HCT116 (cell line): ENCODE measurements at places on chromosomes 5 and 9. TPM values are rescaled to one million over a fixed set of nuclear protein-coding genes. Genes with fewer than 3 reads are reported as not detected.

- H3K27ac ChIP-seq = no peak overlapping the region
- DNase-seq = no peak
- H3K36me3 ChIP-seq = no peaks in the 10 kb centered on the region
Measured at GRCh38 chr9:107760469-107761242, 271.1 kb upstream of the KLF4 start.

DNA sequence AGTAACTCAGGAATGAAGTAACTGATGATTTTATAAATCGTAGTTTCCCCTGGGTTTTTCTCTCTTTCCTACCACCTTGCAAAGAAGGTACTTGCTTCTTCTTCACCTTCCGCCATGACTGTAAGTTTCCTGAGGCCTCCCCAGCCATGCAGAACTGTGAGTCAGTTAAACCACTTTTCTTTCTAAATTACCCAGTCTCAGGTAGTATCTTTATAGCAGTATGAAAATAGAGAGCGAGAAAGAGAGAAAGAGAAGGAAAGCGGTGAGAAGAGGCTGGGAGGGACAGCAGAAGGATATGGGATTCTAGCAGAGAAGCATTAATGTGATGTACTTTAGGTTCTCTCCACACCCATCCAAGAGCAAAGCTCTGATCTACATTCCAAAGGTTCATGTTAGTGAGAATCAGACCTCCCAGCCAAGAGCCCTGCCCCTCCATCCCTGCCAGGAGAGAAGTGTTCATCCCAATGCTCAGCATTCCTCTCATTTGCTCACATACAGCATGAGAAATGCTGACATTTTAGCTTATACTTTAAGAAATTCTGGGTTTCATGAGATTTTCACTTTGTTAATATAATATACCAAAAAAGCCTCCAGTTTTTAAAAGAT lies 185.0 kb upstream of the PTGER4 start:
- no peaks in the 10 kb centered on the region for H3K36me3 ChIP-seq
- H3K4me1 ChIP-seq = no peaks in the 10 kb centered on the region
- no peaks in the 10 kb centered on the region for H3K27me3 ChIP-seq
- no peak overlapping the region for H3K4me3 ChIP-seq
- DNase-seq = no peak

GRCh38 chr5:138829341-138829740 lies 45.8 kb downstream of the LRRTM2 start:
- no peak for DNase-seq
- no peak overlapping the region for H3K4me3 ChIP-seq
- no peaks in the 10 kb centered on the region for H3K4me1 ChIP-seq
- H3K27me3 ChIP-seq = no peaks in the 10 kb centered on the region
- peaks cover 25% of the 10 kb centered on the region for H3K36me3 ChIP-seq

- no peaks in the 10 kb centered on the region for H3K4me1 ChIP-seq
- H3K4me3 ChIP-seq = no peak overlapping the region
- DNase-seq = no peak
- H3K27me3 ChIP-seq = no peaks in the 10 kb centered on the region
- no peak overlapping the region for H3K27ac ChIP-seq
Measured at GRCh38 chr5:79859588-79859987, 131.5 kb downstream of the MTX3 start.

DNA sequence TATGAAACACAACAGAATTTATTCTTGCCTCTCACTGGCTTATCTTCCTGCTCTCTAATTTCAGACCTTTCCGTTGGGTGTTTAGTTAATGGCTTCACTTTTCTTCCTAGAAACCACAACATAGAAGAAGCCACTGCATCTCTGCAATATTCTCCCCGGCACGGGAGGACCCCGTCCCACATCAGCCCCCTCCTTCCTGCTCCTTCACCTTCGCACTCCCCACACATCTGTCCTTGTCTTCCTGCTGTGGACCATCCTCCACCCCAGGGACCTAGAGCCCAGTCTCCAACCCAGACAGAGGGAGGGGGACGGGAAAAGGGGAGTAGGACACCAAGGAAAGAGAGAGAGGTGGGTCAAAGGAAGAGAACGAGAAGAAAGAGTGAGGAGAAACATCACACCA lies 1.4 kb downstream of the OR2V1 start:
- H3K36me3 ChIP-seq = no peaks in the 10 kb centered on the region
- DNase-seq = no peak
- H3K4me3 ChIP-seq = no peak overlapping the region
- no peaks in the 10 kb centered on the region for H3K27me3 ChIP-seq
- no peak overlapping the region for H3K27ac ChIP-seq
- H3K4me1 ChIP-seq = peaks cover 8% of the 10 kb centered on the region

- no peak overlapping the region for H3K4me3 ChIP-seq
- H3K27ac ChIP-seq = no peak overlapping the region
- no peaks in the 10 kb centered on the region for H3K27me3 ChIP-seq
- DNase-seq = no peak
- peaks cover 8% of the 10 kb centered on the region; the same call in 1 of the 2 replicates for H3K4me1 ChIP-seq
- H3K36me3 ChIP-seq = peaks cover 28% of the 10 kb centered on the region; the same call in 1 of the 2 replicates
Measured at GRCh38 chr5:6718161-6718681, 5.0 kb downstream of the TENT4A start.

GRCh38 chr5:90161414-90161813 lies 248.1 kb downstream of the CETN3 start:
- H3K36me3 ChIP-seq = no peaks in the 10 kb centered on the region
- H3K27ac ChIP-seq = no peak overlapping the region
- DNase-seq = peak; percentile 39
- H3K27me3 ChIP-seq = no peaks in the 10 kb centered on the region
- H3K4me1 ChIP-seq = no peaks in the 10 kb centered on the region

DNA sequence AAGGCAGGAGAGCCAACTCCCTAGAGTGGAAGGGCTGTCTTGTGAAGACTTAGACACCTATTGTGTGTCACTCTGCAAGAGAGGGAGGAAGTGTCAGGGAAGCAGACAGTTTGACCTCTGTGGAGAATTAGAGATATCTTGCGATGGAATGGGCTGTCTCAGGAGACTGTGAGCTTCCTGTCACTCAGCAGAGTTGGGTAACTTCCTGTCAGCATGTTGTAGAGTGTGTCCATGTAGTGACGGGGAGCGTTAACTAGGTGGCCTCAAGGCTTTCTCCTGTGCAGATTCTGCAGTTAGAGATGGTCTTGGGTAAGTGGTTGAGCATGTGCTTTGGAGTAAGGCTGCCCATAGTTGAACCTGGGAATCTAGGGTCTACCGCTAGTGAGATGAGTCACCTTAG lies 136.5 kb downstream of the KIF4B start:
- no peaks in the 10 kb centered on the region for H3K4me1 ChIP-seq
- H3K27me3 ChIP-seq = peaks cover 20% of the 10 kb centered on the region
- H3K36me3 ChIP-seq = no peaks in the 10 kb centered on the region
- no peak overlapping the region for H3K27ac ChIP-seq
- H3K4me3 ChIP-seq = no peak overlapping the region
- DNase-seq = no peak

DNA sequence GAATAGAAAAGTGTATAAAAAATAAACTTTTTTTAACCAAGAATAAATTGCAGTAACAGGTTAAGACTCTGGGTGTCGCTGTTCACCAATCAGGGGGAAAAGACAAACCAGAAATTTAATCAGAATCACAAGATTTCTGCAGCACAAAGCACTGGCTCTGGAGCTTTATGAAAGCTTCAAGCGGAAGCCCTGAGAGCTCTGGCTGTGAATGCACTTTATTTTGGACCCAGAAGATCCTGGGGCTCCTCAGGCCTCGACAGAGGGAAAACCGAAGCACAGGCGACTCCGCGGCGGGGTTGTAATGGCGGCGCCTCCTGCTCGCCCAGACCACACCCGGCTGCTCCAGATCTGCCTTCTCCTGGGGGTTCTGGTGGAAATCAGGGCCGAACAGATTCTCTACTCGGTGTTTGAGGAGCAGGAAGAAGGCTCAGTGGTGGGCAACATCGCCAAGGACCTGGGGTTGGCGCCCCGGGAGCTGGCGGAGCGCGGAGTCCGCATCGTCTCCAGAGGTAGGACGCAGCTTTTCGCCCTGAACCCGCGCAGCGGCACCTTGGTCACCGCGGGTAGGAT lies at the start of gene PCDHGA4:
Gene PCDHGA4 (plus strand): TSS at position 122 of the 570 bp plus-strand sequence. CDS start 87 bp downstream, at position 209.
- H3K27ac ChIP-seq = no peak within 1 kb of the TSS
- no peak for DNase-seq
- no peaks in the 10 kb centered on the region for H3K36me3 ChIP-seq
- no peak within 1 kb of the TSS for H3K4me3 ChIP-seq
- no peaks in the 10 kb centered on the region for H3K27me3 ChIP-seq
- H3K4me1 ChIP-seq = no peaks in the 10 kb centered on the region

DNA sequence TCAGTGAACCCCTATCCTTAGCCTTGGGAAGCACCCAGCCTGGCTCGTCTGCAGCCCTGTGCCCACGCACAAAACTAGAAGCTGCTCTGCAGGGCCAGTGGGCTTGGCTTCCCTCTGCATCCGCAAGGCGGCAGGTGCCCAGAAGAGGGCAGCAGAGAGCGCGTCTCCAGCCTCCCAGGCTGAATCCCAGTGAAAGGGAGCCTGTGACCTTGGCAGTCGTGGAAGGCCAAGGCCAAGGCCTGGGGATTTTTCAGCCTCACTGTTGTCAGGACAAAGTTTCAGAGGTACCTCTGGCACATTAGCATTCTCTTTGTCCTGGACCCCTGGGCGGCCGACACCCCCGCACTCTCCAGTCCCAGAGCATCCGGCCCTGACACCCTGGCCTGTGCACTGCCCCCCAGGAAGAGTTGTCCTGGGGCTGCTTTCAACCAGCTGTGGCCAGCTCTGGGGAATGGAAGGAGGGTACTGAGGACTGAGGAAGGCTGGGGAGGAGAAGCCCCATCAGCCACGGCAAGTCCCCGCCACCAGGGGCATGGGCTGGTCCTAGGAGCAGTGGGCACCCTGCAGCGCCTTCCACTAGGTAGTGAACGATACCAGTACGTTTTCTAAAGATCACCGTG lies 63.6 kb upstream of the IL17B start:
- no peaks in the 10 kb centered on the region for H3K36me3 ChIP-seq
- no peaks in the 10 kb centered on the region for H3K27me3 ChIP-seq
- no peak for DNase-seq
- no peak overlapping the region for H3K4me3 ChIP-seq
- no peak overlapping the region; the same call in 1 of the 2 replicates for H3K27ac ChIP-seq
- peaks cover 77% of the 10 kb centered on the region for H3K4me1 ChIP-seq

DNA sequence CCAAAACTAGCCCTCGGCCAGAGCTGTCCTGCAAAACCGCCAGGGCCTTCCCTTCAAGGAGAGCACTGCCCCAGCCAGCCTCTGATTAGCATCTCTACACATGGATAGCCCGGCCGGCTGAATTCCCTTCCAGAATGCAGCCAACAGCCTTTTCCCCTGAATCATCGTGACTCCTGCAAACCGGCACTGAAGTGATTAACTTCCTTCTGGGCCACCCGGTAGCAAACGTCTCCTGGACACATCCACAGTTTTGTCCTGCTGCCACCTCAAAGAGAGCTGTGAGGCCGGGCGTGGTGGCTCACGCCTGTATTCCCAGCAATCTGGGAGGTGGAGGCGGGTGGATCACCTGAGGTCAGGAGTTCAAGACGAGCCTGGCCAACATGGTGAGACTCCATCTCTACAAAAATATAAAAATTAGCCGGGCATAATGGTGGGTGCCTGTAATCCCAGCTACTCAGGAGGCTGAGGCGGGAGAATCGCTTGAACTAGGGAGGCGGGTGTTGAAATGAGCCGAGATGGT lies 21.1 kb upstream of the EEIG1 start:
- H3K27ac ChIP-seq = no peak overlapping the region
- H3K4me1 ChIP-seq = peaks cover 13% of the 10 kb centered on the region
- no peaks in the 10 kb centered on the region for H3K27me3 ChIP-seq
- DNase-seq = no peak
- no peak overlapping the region for H3K4me3 ChIP-seq
- no peaks in the 10 kb centered on the region for H3K36me3 ChIP-seq

- peak overlapping the region; percentile 65 for H3K27ac ChIP-seq
- H3K36me3 ChIP-seq = no peaks in the 10 kb centered on the region
- peak; percentile 7 for DNase-seq
- no peaks in the 10 kb centered on the region for H3K27me3 ChIP-seq
- peak overlapping the region; percentile 51 for H3K4me3 ChIP-seq
Measured at GRCh38 chr5:67166460-67167285, 29.9 kb downstream of the CD180 start.

GRCh38 chr5:173479711-173480110 lies 136.7 kb downstream of the BOD1 start:
- no peaks in the 10 kb centered on the region for H3K36me3 ChIP-seq
- no peak for DNase-seq
- no peak overlapping the region for H3K27ac ChIP-seq

DNA sequence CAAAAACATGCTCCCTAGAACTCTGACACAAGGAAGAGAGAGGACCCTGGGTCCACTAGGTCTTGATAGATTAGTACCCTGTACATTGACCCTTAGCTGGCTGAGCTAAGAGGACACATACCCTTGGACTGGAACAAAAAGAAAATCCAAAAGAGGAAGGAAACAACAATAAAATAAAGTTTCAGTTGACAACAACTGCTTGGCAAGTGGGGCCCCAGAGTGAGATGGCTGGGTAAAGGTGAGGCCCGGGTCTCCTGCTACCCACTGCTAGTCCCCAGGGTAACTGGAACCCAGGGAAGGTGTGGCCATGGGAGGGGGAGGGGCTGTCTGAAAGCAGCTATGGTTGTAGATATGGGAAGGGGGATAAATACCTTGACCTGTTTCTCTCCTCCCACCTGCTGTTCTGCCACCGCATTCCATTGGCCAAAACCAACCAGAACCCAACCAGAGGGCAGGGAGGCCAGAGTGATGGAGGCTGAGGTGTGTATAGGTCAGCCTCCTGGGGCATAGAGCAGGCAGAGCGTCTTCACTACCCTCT lies 11.7 kb downstream of the TAL2 start:
- H3K4me3 ChIP-seq = no peak overlapping the region
- H3K4me1 ChIP-seq = no peaks in the 10 kb centered on the region
- no peaks in the 10 kb centered on the region for H3K27me3 ChIP-seq
- H3K27ac ChIP-seq = no peak overlapping the region
- no peak for DNase-seq

GRCh38 chr9:91847581-91848091 lies 102.4 kb downstream of the ROR2 start:
- no peak for DNase-seq
- no peak overlapping the region for H3K4me3 ChIP-seq
- no peaks in the 10 kb centered on the region for H3K27me3 ChIP-seq
- no peaks in the 10 kb centered on the region for H3K36me3 ChIP-seq

GRCh38 chr9:112094948-112095681 lies 80.0 kb downstream of the SUSD1 start:
- H3K4me1 ChIP-seq = peaks cover 7% of the 10 kb centered on the region
- H3K27ac ChIP-seq = no peak overlapping the region
- no peaks in the 10 kb centered on the region for H3K27me3 ChIP-seq
- no peak overlapping the region for H3K4me3 ChIP-seq
- no peak for DNase-seq

- no peak for DNase-seq
- H3K27ac ChIP-seq = no peak overlapping the region
- no peaks in the 10 kb centered on the region for H3K36me3 ChIP-seq
- H3K27me3 ChIP-seq = no peaks in the 10 kb centered on the region
- H3K4me3 ChIP-seq = no peak overlapping the region
Measured at GRCh38 chr5:160230686-160231527, 1.6 kb downstream of the FABP6 start.

The SLC25A2 gene
- total RNA-seq = 0.42 TPM

The PKN3 gene
- 37.9 TPM for total RNA-seq

The POU5F2 gene
- total RNA-seq = 0.44 TPM

The PCDHA4 gene
- total RNA-seq = not detected

The PLAA gene
- 41.2 TPM for total RNA-seq

The SELENOP gene
- 11.4 TPM for total RNA-seq

The HMCN2 gene
- 0.22 TPM for total RNA-seq

The CYLC2 gene
- total RNA-seq = not detected

The LRRC70 gene
- total RNA-seq = 0.37 TPM

The CXCL14 gene
- total RNA-seq = not detected
